Foreskin keratinocyte (primary cell): ENCODE measurements at places on chromosomes 2 and 18. TPM values are rescaled to one million over a fixed set of nuclear protein-coding genes. Genes with fewer than 3 reads are reported as not detected.

SPC25 gene
- 16.6 and 26.1 TPM in 2 replicates for polyA plus RNA-seq

SH3BP4 gene
- polyA plus RNA-seq, result 16.4 and 19.4 TPM in 2 replicates

GKN2 gene
- polyA plus RNA-seq, result not detected in 2 replicates

AKAIN1 gene
- polyA plus RNA-seq, result not detected in 2 replicates

SALL3 gene
- not detected in 2 replicates for polyA plus RNA-seq

CCDC74B gene
- polyA plus RNA-seq, result 5.6 and 11.3 TPM in 2 replicates

ASPRV1 gene
- 0.20 and 0.41 TPM in 2 replicates for polyA plus RNA-seq
